ENCODE measurements at places on chromosomes 5 and 9.

- DNase-seq, result no peak
Observed at GRCh38 chr9:18490641-18491370, 16.9 kb downstream of the ADAMTSL1 start.

DNA sequence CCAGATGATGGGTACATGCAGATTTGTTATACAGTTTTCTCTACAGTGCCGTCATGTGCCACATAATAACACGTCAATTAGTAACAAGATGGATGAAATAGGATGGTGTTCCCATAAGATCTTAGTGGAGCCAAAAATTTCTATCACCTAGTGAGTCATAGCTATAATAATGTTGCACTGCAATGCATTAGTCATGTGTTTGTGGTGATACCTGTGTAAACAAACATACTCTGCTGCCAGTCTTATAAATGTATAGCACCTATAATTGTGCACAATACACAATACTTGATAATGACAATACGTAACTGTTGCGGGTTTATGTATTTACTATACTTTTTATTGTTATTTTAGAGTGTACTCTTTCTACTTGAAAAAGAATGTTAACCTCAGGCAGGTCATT, 865.4 kb downstream of the MAT2B start:
- no peak for DNase-seq

DNA sequence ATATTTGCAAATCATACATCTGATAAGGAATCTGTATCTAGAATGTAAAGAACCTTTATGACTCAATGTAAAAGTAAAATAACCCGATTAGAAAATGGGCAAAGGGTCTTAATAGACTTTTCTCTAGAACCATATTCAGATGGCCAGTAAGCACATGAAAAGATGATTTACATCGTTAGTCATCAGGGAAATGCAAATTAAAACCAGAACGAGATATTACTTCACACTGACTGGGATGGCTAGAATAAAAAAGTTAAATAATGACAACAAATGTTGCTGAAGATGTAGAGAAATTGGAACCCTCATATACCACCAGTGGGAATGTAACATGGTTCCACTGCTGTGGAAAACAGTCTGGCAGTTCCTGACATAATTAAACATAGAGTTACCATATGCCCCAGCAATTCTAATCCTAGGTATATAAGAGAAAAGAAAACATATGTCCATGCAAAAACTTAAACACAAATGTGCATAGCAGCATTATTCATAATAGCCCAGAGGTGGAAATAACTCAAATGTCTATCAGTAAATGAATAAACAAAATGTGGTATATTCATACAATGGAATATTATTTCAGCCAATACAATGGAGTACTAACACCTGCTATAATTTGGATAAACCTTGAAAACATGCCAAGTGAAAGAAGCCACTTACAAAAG, 100.4 kb upstream of the MAMDC2 start:
- DNase-seq, result no peak

GRCh38 chr5:78690253-78690972, 41.8 kb upstream of the LHFPL2 start:
- no peak for DNase-seq

DNA sequence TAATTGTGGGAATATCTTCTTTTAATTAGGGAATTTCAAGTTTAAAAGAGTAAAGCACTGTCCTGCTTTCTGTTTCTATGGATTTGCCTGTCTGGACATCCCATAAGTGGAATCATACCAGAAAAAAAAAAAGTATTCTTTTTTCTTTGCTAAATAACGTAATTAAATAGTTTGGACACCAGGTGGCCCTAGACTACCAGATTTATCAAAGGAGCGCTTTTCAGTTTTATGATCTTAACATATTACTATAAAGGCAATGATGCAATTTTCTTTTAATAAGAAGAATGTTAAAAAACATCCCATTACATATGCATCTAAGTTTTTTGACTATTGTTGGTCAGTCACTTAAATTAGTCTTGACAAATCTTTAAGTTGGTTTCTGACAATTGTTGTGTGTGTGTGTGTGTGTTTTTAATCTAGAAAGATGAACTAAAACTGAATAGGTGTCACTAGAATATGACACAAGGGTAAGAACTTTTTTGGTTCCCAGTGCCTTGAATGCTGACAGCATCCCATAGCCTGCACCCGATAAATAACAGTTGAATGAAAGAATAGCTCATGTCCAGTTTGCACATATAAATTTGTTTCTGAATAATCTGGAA, 49.5 kb downstream of the C5orf22 start:
- DNase-seq, result peak; percentile 61

DNA sequence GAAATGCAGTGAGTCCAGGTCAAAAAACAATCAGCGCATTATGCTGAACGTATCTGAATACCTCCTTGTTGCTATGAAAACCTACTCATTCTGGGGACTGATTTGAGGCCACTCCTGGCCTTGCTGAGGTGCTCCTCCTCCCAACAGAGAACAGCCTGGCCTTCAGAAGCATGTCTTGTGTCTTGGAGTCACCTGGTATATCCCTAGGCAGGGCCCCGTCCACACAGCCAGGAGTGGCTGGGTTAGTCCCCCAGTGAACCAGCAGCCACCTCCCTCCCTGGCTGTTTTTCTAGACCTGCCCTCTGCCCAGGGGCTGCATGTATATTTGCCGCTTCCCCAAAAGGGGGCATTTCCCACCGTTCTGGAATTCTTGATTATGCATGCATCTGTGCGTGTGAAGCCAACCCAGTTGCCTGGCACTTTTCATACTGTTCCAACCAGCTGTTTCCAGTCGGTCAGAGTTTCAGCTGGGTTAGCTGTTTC, 99.2 kb upstream of the SPATA31C2 start:
- no peak for DNase-seq

GRCh38 chr9:26551971-26552370, 340.6 kb downstream of the CAAP1 start:
- DNase-seq, result no peak

- DNase-seq, result peak; percentile 24
Observed at GRCh38 chr9:107594908-107595530, 105.5 kb upstream of the KLF4 start.

Data from OCI-M1 (cell line).